ENCODE measurements at places on chromosomes 5 and 9.

DNA sequence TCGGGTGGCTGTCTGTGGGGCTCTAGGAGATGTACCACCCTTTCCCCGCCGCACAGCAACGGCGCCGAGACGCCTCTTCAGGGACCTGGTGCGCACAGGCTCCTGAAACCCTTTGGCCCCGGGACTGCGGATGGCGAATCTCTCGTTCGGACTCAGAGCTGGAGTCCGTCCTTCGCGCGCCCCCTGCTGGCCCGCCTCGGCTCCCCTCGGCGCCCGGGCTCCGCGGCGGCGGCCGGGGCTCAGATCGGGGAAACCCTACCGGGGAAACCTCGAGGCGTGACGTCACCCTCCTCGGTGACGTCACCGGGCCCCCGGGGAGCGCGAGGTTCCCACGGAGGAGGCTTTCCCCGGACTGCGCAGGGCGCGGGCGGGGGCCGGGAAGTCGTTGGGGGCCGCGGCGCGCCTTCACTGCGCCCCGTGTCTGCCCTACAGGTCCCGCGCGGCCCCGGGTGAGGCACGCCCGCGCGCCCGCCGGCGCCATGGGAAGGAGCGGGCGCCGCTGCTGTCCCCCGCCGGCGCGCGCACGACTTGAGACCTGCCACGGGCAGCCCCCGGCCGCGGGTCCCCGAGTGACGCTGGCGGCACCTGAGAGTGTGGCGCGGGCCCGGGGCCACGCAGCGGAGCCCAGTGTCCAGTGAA, 7.9 kb downstream of the PRR7 start:
- DNase-seq = peak; percentile 76

- peak; percentile 56 for DNase-seq
Measured at GRCh38 chr5:96817506-96817905, 9.8 kb upstream of the ERAP1 start.

DNA sequence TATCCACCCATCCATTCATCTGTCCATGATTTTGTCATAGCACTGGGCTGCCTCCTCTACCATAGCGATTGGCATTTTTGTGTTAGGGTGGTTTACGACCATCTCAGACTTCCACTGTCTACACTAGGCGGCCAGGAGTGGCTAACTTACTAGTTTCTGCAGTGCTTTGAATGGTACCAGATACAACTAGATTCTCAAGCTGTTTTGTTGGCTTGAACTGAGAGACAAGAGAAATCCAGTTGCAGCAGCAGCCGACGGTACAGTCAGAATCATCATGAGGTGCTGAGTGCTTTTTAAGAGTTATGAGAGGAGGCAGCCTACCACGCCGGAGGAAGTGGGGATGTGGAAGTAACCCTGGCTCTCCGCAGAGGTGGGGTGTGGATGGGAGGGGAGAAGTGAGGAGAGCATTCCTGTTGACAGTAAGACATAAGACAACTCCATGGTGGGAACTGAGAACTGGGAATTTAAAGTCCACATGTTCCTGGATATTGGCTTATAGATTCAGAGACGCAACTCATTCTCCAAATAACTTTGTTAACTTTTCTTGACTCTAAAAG, 27.9 kb downstream of the COL5A1 start:
- DNase-seq = peak; percentile 40

DNA sequence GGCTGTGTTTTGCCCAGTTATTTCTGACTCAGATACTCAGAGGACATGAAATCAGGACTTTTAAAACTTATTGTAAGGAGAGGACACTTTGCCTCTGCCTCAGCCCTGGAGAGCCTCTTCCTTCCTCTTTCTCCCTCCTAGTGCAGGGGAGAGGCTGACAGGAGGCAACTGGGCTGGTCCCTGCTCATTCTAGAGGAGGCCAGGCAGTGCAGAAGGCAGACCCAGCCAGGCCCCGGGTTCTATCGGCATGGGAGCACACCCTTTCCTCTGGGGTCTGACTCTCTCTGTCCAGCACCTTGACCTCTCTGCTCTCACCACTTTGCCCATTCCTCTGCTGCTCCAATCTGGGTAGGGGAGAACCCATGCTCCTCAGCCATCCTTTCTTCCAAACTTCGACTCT, 16.0 kb upstream of the SMIM32 start:
- no peak for DNase-seq

- DNase-seq = no peak
Measured at GRCh38 chr5:67806654-67807438, 408.7 kb upstream of the PIK3R1 start.

DNA sequence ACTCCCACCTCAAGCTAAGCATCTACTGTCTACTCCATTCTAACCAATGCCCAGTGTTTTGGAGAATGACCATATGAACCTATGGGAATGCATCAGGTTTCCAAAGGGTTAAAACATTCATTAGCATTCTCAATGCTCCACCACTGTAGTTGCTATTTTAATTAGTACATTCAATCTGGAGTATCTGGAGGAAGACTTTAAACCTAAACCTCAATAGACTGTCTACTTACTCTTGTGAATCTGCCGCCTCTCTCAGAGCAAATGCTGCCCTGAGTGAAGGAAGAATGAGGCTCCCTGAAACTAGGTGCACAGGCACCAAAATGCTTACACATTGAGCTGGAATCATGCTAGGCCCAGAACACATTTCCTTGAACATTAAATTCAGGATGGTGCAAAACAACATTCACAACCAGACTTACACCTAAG, 2.0 kb downstream of the ENC1 start:
- no peak for DNase-seq

- no peak for DNase-seq
Measured at GRCh38 chr9:31608881-31609280, 775.6 kb upstream of the ACO1 start.

- DNase-seq = peak; percentile 37
Measured at GRCh38 chr5:80057921-80058320, 22.8 kb downstream of the THBS4 start.

GRCh38 chr9:128937310-128938165, 9.9 kb downstream of the DOLK start:
- DNase-seq = no peak

DNA sequence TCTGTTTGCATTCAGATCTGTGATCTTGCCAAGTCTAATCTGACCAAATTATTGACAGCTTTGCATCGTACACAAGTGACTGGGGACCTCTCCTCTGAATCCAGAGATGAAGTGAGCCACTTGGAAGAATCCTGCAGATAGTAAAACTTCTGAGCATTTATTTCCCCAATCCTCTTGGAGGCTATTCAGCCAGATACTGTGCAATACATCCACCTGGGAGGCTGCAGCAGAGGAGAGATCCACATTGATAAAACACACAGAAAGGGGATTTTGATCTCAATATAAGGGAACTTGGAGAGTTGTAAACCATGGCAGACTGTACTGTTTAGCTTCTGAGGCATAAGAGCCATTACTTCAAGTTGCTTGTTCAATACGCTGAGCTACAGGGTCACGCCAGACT, 654.6 kb downstream of the MTRR start:
- no peak for DNase-seq

Data from AG10803 (cell line).